ENCODE measurements at places on chromosomes 1 and 21.

GRCh38 chr1:30068787-30069472 is 654.5 kb downstream of the MATN1 start:
- no peak for DNase-seq

DNA sequence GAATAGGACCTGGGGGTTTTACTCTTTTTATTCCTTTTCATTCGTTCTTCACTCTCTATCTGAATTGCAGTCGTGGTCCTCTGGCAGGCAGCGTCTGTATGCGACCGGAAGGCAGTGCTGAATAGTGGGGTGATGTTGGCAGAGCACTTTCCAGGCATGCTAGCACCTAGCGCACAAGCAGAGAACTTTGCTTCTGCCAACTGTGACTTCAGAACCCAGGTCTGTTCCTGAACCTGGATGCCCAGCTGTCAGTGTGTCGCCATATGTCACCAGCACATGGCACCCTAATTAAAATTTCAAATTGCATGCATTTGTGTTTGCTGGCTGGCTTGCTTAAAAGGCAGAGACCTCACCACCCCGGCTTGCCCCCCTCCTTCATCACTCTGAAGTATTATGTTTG is 116.2 kb downstream of the NFIA start:
- no peak for DNase-seq

DNA sequence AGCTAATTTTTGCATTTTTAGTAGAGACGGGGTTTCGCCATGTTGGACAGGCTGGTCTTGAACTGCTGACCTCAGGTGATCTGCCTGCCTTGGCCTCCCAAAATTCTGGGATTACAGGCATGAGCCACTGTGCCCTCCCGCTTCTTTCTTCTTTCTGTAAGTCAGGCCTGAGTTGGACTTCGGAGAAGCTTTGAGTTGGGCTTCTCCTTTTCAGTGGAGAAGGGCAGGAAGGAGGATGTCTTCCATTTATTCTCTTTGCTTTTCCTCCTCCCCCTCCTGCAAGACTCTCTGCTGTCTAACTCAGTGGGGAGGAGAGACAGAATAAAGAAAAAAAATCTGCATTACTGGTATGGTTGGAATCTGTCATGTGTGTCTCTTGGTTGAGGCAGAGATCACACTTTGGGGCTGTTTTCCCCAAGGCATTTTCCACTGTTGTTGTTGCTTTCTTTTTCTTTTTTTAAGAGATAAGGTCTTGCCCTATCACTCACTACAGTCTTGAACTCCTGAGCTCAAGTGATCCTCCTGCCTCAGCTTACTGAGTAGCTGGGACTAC is 13.2 kb upstream of the DEGS1 start:
- DNase-seq = no peak

GRCh38 chr21:43367296-43367695 is 59.6 kb downstream of the SIK1 start:
- no peak for DNase-seq

DNA sequence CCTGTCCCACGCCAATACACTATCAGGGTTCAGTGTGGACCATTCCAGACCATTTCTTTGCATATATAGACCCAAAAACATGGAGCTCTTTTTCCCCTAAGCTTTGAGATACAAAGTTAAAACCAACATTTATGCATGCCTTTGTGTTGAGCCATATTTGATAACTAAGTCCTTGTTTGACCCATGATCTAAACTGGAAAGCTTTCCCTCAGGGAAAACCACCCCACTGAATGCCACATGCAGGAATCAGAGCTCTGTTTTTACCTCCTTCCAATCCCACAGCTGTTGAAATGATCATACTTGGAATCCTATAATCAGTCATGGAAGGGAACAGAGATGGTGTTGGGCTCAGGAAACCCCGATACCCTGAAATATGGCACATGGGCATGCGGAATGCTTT is 14.8 kb upstream of the SLC45A1 start:
- DNase-seq = no peak

DNA sequence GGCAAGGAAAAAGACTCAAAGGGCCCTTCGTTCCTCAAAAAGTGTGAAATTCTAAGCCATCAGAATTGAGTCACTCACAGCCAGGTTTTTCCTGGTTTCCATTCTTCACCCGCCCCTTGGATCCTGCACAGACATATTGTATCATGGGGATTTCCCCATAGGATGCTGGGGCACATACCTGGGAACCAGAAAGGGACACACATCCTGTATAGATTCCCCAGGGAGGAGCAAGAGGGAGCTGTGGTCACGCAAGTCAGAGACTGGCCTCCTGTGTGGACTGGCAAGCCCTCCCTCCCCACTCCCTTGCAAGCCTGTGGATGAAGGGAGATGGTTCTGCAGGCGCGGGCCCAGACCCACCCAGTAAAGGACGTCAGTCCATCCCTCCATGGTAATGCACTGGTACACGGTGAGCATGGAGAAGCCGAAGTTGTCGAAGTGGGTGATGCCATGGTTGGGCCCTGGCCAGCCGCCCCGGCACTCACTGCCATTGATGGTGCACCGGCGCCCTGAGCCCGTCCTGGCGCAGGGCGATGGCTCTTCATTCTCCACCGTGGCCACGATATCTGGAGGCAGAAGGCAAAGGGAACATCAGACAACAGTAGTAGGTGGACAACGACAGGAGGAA is 23.2 kb downstream of the CACNA1S start:
- no peak for DNase-seq

- peak; percentile 85 for DNase-seq
Measured at GRCh38 chr1:155485945-155486344, 76.7 kb downstream of the ASH1L start.

DNA sequence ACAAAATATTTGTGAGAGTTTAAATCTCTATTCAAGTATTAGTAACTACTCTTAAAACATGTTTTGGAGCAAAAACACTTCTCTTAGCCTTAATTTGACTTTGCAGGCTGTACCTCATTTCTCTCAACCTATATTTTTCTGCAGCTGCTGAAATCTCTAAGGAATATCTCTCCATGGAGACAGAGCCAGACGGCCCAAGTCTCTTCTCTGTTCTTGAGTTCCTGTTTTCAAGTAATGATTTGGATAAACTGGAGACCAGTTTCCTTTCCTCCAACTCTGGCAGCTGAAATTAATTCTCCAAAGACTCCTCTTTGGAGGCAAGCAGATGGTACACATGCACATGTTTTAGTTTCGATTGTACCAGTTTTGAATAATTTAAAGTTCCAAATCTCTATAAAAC is 659.7 kb upstream of the NEGR1 start:
- DNase-seq = no peak

DNA sequence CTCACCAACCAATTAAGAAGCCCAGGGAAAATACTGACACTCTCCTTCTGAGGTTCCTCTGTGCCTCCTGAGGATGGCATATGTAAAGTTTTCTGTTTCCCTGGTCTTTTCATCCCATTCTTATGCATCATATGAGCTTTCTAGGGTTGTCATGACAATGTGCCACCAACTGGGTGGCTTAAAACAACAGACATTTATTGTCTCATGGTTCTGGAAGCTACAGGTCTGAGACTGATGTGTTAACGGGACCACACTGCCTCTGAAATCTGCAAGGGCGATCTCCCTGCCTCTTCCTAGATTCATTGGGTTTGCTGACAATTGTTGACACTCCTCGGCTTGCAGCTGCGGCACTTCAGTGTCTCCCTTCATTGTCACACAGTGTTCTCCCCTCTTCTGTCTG is 308.4 kb downstream of the RGS7 start:
- no peak for DNase-seq

DNA sequence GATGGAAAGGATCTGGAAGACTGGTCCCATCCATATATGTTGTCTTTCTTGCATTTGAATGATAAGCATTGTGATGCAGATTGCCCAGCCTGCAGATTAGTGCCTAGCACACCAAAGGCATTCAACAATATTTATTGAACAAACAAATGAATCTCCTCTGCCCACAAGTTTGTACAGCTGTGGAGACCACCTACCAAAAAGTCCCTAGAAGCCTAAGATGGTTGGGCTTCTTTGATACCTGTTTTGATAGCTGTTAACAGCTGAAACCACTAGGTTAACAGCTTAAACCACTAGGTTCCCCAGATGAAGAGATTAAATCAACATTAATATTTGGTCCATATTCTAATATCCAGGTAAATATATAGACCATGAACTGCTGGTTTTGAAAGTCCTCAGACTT is 9.8 kb downstream of the DUSP10 start:
- no peak for DNase-seq

DNA sequence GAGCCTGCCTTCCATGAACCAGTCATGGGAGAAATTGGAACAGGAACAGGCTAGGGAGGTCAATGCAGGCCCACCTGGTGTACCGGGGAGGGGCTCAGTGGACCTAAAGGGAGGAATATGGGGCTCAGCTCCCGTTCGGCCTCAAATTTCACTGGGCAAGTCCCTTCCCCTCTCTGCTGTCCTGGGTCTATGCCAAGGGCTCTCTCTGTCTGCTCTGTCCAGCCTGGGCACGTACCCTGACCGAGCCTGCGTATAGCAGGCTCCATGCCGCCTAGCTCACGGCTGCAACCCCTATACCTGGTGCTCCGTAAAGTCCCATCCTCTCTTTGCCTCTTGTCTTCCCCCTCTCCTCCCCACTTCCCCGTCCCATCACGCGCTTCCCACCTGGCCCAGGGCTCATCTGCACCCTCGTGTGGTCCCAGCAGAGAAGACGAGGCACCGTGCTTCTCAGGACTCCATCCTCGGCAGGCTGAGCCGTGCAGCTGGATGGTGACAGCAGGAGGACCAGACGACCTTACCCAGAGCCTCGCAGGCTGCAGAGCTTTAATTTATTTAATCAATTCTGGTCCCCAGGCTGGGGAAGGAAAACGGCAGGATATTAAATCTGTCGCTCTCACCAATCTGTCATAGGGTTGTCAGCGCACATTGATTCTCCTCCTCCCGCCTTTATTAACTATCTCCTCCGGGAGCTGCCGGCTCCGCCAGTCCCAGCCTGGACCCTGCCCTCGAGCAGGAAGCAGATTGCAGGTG is 25.0 kb upstream of the DISP3 start:
- no peak for DNase-seq

- peak; percentile 66 for DNase-seq
Measured at GRCh38 chr1:58162952-58163550, 383.5 kb downstream of the OMA1 start.

DNA sequence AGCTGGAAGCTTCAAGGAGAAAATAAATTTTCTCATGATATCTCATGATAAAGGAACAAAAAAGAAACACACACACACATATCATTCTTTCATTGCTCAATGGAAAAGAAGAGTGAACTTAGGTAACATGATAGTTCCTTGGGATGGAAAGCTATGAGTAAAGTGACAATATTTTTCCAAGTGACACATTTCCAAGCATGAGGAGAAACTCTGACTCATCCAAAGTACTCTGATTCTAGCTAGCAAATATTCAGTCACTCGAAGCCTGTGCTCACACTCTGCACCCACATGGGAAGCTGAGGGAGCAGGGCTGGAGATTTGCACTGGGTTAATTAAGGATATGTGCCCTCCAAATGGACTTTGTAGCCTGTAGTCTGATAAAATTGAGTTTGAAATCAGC is 222.4 kb downstream of the LRRC40 start:
- no peak for DNase-seq

DNA sequence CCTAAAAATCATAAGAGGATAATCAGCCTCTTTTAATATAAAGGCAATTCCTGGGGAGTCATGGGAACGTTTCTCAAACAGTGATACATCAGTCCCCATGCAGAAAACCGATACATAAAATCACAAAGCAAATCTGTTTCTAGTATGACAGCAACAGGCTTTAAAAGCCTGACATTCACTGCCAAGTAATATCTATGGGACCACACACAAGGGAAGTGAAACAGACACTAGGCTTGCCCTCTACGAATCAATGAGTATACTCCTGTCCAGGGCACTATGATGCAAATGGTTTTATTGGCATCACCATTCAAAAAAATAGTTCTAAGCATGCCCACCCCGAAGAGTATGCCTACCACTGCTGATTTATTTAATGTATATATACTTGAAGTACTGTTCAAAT is 54.4 kb downstream of the TIAM1 start:
- DNase-seq = peak; percentile 39

DNA sequence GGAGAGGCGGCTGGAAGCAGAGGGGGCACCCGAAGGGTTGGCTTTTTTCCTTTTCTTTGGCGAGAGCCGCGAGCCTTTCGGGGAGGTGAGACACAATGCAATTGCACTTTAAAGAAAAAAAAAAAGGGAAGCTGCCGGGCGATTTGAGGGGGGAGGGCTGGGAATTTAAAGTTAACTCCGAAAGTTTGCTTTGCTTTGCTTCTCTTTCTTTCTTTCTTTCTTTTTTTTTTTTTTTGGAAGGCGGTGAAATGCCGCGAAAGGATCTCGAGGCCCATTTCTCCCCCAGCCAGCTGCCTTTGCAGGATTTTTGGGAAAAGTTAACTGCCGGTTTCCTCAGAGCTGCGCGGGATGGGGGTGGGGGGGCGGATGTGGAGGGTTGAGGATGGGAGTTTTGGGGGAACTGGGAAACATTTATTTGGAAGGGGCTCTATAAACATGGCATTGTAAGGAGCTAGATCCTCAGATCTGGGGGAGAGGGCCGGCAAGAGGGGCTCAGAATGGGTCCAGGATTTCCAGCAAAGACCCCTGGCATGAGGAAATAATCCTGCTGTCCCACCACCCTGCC is 997 bp downstream of the ZNF362 start:
- no peak for DNase-seq

- no peak for DNase-seq
Measured at GRCh38 chr1:165610866-165611265, 20.2 kb upstream of the MGST3 start.

DNA sequence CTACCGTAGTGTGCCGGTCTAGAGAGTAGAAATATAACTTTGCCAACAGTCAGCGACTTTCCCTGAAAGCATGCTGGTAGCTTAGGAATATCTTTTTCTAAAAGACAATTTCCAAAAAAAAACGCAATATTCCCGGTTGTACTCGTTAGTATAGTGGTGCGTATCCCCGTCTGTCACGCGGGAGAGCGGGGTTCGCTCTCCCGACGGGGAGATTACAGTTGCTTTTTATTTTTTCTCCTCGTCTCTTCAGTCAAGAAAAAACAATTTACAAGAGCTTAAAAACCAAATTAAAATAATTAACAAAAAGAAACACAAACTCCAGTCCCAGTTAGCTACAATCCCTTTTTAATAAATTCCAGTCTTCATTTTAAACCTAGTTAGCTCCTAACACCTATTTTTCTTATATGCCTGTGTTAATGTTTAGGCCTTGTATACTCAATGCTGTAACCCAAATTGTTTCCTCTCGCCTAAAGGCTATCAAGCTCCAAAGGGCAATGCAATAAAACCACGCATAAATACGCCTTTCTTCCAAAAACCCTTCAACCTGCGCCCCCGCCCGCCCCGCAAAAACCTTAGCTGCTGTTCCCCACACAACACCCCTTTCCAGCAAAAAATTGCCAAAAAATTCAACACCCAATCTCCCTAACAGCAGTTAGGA is 7.8 kb downstream of the HSPA6 start:
- DNase-seq = no peak

GRCh38 chr1:4762146-4762545 is 107.7 kb downstream of the AJAP1 start:
- DNase-seq = no peak
